ENCODE measurements at places on chromosomes 13 and 19. TPM values are rescaled to one million over a fixed set of nuclear protein-coding genes. Genes with fewer than 3 reads are reported as not detected.

SOHLH2 gene
- total RNA-seq = 2.5 TPM

FNDC3A gene
- total RNA-seq = 49.3 TPM

- no peak for DNase-seq
Measured at GRCh38 chr13:21034603-21035191, 26.7 kb downstream of the LATS2 start.

DNA sequence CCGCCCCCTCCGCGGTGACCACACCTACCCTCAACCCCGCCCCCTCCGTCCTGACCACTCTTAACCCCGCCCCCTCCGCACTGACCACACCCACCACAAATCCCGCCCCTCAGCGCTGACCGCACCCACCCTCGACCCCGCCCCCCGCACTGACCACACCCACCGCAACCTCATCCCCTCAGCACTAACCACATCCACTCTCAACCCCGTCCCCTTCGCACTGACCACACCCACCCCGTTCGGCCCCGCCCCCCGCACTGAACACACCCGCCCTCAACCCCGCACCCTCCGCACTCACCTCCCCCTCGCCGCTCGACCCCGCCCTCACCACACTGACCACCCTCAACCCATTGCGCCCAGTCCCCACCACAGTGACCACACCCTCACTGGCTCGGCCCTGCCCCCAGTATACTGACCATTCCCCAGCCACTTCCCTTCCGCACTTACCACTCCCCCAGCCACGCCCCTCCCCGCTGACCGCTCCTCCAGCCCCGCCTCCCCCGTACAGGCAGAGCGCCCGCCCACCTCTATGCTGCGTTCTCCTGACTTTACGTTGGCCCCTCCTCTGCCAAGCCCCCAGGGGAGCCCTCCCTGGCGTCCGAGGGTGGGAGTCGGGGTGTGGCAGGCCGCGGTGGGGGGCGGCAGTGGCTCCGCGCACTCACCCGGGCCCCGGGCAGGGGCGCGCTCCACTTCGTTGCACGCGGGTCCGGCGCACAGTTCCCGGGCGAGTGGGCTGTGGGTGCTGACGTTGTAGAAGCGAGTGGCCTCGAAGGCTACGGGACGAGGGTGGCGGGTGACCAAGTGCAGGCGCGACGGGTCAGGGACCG lies 8.4 kb downstream of the F2RL3 start:
- peak; percentile 89 for DNase-seq
